ENCODE measurements at places on chromosomes 7 and 10.
A peak's percentile ranks its signal among the peaks of the same experiment; 100 is the strongest.

- DNase-seq = no peak
These were observed 284.4 kb downstream of the USP6NL start for GRCh38 chr10:11326913-11327616.

- peak; percentile 40 for DNase-seq
These were observed 217.6 kb downstream of the GFRA1 start for GRCh38 chr10:116055252-116055916.

DNA sequence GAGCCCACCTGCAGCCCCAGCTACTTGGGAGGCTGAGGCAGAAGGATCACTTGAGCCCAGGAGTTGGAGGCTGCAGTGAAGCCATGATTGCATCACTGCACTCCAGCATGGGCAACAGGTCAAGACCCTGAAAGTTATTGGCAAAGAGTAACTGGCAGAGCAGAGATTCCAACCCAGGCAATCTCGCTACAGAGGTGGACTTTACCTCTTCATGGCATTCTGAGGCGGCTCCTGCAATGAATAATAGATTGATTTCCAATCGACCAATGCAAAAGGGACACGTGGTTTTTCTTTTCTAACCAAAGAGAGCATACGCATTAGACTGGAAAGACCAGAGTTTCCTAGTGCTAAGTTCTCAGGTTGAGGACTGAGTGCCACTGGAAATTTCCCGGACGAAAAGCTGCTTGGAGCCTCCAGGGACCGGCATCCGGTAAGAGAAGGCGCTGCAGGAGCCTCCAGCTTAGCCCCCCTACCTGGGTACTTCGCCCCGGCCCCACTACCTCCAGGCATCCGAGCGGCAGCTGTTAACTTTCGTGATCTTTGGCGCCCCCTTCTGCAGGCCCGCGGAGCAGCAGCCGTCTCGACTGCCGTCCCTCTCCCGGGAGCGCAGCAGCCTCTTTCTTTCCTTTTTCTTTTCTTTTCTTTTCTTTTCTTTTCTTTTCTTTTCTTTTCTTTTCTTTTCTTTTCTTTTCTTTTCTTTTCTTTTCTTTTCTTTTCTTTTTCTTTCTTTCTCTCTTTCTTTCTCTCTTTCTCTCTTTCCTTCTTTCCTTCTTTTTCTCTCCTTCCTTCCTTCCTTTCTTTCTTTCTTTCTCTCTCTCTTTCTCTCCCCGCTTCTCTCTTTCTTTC lies 4.1 kb downstream of the MBLAC1 start:
- no peak for DNase-seq

- no peak for DNase-seq
These were observed 17.9 kb downstream of the SCIN start for GRCh38 chr7:12588259-12588904.

- DNase-seq = no peak
These were observed 83.8 kb downstream of the TMEM130 start for GRCh38 chr7:98785929-98786571.

- DNase-seq = no peak
These were observed 323.9 kb downstream of the AUTS2 start for GRCh38 chr7:69922026-69922803.

DNA sequence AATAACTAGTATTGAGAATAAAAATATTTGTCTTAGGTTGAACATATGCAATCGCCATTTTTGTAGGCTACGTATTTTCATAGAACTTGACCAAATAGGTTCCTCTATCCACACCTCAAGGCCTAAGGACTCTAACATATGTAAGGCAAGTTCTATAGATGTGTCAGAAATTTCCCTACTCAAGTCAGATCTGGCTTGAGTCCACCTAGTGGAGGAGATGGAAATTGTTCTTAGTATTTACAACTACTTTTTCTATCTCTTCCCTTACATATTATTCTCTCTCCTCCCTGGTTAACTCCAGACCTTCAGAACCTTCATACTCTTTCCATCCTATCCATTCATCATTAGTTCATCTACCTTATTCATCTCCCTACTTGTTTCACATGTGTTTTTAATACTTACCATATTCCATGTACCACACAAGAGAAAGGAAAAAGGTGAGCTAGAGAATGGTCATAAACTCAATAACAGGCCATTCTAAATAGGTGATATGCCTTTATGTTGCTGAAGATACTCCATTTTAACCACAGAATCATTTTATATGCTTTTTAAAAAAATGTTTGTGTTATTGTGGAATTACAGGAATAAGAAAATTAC lies 174.5 kb upstream of the HDAC9 start:
- DNase-seq = no peak

DNA sequence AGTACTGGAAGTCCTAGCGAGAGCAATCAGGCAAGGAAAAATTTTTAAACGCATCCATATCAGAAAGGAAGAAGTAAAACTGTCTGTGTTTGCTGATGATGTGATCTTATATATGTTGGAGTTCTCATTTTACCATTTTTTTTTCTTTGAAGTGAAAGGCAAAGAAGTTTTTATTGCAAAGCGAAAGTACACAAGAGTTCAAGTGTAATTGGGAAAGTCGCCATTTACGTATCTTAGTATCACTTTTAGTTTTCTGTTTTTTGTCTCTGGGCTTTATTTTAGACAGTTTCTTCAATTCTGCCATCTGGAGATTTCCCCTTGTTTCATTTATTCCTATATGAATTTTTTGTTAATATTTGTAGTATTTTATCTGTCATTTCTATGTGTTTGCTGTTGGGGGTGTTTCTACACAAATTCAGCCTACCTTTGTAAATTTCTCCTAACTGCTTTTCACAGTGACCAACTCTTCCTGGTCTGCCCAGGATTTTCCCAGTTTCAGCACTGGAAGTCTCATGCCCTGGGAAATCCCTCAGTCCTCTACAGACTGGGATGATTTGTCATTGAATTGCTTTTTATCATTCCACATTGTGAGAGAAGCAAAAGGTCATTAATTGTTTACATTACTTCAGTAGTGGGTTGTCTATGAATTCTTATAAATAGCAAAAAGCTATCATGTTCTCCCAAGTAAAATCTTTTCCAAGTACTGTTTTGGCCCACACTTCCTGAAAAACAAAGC lies 23.2 kb downstream of the BET1 start:
- DNase-seq = no peak

DNA sequence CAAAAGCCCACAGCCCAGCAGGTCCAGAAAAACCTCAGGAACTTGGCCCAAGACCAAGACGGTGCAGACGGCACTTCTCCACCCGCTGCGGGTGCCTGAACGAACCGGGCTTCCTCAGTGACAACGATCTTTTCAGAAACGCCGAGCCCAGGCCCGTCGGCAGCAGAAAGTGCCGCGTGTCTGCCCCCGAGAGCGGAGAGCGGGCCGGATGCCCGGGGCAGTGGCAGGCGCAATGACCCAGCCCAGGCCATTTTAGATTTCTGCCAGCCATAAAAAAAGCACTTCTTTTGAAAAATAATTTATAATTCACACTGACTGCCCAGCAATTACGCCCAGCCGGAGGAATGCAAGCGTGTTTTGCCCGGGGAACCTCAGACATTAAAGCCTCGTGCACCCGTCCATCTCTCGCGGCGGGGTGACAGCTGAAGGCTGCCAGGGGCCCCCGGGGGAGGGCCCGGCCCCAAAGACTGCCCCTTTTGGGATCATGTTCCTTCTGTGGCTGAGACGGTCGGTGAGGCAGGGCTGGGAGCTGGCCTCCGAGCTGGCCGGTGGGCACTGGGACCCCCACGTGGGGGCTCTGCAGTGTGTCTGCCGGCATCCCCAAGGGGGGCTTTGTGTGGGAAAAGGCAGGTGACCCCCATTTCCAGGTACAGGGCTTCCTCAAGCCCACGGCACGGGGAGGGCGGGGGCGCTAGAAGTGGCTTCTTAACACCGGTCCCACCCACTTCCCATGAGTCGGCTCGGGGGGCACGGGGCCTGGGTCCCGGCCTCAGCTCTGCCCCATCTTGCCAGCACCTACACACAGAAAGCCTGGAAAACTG lies 71.3 kb upstream of the PDGFA start:
- no peak for DNase-seq

DNA sequence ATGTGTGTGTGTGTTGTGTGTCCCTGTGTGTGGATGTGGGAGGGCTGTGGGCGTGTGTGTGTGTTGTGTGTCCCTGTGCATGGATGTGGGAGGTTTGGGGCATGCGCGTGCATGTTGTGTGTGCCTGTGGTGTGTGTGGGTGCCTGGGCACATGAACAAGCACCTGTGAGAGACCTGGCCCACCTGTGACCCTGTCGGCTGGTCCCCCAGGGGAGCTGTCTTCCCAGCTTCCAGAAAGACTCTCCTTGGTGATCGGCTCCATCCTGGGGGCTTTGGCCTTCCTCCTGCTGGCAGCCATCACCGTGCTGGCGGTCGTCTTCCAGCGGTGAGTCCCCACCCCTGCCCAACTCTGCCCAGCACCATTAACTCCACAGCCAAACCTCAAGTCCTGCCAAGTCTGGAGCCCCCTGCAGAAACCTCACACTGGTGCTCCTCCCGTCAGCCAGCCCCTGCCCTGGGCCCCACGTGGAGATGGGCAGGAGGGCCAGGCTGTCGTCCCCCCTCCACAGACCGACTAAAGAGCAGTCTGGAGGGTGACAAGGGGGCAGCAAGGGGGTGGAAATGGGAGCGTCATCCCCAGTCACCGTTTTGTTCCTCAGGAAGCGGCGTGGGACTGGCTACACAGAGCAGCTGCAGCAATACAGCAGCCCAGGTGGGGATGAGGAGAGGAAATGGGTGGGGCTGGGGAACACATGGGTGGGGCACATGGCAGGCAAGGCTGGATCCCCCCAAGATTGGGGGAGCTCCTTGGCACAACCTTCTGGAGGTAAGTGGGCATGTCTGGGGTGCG lies 12.7 kb downstream of the EPHB6 start:
- DNase-seq = no peak

DNA sequence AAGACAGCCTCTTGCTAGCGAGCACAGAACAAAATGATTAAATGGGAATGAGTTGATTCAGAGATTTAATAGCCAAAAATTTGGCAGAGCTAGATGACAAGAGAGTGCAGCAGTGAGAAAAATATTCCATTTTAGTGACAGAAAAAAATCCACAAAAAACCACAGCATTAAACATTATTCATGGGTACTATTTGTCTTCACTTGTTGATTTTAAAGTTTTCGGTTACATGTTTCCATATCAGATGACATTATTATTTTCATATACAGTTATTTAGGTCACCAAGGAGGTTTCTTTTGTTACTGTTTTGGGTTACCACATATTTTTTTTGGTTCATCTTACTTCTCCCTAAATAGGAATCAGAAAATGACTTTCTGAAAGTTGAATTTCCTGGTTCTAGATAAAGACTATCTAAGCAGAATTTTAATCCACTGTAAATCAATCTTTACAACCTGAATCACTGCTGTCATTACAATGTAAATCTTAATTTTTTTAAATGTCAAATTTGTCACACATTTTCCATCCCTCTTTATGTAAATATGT lies 87.9 kb downstream of the SVIL start:
- DNase-seq = no peak

GRCh38 chr7:116710764-116711452 lies 38.9 kb downstream of the MET start:
- no peak for DNase-seq

DNA sequence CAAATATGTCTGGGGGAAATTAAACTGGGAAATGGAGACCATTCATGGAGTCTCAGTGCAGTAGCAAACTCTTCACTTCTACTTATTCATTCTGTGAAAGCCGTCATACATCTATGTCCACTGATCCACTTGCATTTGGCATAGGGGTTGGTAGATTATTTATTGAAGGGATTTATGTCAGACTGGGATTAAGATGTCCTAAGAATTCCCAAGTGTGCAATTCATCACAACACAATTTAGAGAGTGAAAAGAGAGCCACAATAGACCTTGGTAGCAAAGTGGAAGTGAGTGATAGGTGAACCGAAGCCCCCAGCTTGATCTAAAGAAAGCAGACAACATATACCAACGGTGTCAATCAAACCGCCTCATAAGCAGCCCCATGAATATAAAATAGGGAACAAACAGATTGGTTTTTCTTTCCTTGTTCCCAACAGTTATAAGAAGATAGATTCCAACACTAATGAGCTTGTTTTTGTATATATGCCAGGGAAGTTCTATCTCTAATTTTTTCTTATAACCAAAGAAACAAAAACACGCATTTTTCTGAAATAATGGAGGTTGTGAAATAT lies 234.3 kb downstream of the CACNA2D1 start:
- DNase-seq = no peak

GRCh38 chr10:71067098-71067740 lies 145.2 kb upstream of the UNC5B start:
- no peak for DNase-seq

- no peak for DNase-seq
These were observed 19.3 kb downstream of the CDHR3 start for GRCh38 chr7:105982388-105982787.

DNA sequence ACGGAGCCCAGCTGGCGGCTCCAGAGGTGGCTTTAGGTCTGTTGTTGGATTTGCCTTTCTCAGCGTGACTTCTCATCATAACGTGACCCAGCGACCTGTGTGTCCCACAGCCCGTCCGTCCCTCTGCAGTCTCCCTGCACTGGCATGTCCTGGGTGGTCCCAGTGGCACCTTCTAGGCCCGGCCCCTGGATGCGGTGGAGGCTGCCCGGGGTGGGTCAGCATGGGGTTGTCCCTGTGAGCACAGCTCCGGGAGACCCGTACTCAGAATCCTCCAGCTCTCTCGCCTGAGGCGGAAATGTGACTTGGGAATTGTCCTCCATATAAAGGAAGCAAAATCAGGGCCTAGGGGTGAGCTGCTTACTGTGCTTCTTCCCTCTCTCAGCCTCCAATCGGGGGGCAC lies 25.6 kb upstream of the AP5Z1 start:
- no peak for DNase-seq

DNA sequence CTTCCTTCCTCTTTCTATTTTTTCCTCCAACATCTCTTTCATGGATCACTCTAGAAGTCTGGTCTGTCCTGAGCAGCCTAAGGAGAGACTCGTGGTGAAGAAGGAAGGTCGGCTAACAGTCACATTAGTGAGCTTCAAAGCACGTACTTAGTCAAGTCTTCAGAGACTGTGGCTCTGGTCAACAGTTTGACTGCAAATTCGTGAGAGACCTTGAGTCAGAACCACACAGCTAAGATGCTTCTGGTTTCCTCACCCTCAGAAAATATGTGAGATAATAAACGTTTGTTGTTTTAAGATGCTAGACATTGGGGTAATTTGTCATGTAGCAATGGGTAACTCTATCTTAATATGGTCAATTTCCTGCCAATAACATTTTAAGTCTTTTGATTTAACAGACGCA lies 126.2 kb upstream of the LRRN3 start:
- no peak for DNase-seq

- no peak for DNase-seq
These were observed 418.4 kb downstream of the PARD3 start for GRCh38 chr10:34396663-34397062.

All from NCI-H524 treated with DMSO at 0.1 percent for 48 hours (cell line).